Thoracic aorta (tissue), 2 donors: ENCODE measurements at places on chromosomes 6 and 20.

- DNase-seq: no peak
Observed at GRCh38 chr6:46412662-46413061, 78.6 kb downstream of the RCAN2 start.

DNA sequence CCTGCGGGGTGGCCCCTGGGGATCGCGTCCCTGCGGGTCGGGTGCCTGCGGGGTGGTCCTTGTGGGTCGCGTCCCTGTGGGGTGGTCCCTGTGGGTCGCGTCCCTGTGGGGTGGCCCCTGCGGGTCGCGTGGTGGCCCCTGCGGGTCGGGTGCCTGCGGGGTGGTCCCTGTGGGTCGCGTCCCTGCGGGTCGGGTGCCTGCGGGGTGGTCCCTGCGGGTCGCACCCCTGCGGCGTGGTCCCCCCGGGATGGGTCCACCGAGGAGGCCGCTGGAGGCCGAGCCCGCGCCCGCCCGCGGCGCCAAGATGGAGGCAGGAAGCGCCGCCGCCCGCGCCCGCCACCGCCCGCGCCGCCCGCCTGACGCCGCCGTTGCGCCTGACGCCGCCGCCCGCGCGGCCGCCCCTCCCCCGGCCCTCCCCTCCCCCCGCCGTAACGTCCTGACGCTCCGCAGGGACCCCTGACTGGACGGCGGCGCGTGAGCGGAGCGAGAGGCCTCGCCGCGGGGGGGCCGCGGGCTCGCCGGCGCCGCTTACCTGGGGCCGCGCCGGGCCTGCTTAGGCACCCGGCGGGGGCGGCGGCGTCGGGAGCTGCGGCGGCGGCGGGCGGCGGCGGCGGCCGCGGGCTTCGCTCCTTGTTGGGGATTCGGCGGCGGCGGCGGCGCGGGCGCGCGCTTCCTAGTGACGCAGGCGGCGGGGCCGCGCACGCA is at the start of gene GMEB2:
Gene GMEB2 (minus strand): TSS at position 678 of the 705 bp plus-strand sequence. CDS start 7,704 bp downstream, outside the sequence.
- no peak for DNase-seq

- DNase-seq: no peak
Observed at GRCh38 chr6:101079696-101080270, 198.7 kb upstream of the ASCC3 start.

DNA sequence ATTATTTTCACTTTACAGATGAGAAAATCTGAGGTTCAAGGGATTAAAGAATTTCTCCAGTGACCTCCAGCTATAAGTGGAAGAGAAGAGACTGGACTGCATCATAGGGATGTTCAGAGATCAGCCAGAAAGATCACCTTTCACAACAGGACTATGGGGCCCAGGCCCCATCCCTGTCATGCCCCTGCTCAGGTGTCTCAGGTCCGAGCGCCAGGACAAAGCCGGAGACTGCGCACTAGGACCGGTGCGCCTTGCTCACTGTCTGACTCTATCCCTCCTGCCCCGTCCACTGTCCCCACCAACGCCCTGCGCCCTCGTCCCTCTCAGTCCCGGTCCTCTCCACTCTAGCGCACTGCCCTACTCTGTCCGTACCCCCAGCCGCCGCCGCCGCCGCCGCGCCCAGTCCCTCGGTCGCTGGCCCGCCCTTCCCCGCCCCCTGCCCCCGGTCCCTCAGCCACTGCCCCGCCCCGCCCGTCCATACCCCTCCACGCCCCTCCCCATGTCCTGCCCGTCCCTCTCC is 521 bp upstream of the RAD21L1 start:
- DNase-seq: no peak

DNA sequence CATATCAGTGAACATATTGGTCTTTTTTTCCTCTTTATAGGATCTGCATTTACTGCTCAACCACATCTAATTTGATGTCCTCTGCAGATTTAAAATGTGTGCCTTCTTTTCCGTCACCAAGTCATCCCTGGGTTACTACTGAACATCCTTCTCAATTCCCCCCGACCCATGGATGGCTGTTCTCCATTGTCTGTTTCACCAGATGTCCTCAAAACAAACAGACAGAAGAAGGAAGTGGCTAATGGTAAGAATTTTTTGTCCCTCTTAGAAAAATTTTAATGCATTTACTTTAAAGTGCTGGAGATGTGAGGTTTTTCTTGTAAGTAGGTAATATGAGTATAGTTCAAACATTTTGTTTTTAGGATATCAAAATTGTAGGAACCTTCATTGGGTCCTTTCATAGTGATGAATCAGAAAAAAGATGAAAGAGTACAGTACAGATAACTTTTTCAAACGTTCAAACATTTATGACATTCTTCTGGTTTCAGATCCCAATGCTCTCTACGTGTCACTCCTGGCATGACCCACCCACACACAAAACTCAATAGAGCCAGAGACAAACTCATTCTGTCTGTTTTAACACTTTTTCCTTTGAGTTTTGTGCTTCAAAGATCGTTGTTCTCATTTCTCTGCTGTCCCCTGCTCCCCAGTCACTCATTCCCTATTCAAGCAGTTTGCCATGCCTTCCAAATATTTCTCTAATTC is 276.4 kb downstream of the PRL start:
- DNase-seq: no peak

DNA sequence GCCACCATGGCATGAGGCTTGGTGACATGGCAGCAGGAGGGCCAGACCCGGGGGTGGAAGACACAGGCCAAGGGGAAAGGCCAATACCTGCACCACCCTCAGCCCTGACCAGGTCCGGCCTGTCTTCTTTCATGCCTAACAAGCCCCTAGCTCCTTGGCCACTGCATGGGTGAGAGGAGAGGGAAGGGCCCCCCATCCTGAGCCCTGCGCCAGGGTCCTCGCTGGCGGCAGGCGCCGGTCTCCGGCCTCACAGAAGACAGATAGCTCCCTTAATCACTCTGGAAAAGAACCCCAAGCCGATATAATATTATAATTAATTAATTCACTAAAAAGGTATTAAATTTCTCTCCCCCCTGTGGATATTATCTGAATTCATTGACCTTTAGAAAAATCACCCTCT is 41.4 kb downstream of the MDFI start:
- no peak for DNase-seq

GRCh38 chr20:57749131-57749690 is 39.4 kb upstream of the PMEPA1 start:
- DNase-seq: no peak

- DNase-seq: no peak
Observed at GRCh38 chr6:52420668-52421358, 671 bp downstream of the EFHC1 start.

- DNase-seq: no peak
Observed at GRCh38 chr6:20447157-20447556, 45.5 kb downstream of the E2F3 start.

- no peak for DNase-seq
Observed at GRCh38 chr6:139659711-139660110, 285.3 kb upstream of the CITED2 start.

DNA sequence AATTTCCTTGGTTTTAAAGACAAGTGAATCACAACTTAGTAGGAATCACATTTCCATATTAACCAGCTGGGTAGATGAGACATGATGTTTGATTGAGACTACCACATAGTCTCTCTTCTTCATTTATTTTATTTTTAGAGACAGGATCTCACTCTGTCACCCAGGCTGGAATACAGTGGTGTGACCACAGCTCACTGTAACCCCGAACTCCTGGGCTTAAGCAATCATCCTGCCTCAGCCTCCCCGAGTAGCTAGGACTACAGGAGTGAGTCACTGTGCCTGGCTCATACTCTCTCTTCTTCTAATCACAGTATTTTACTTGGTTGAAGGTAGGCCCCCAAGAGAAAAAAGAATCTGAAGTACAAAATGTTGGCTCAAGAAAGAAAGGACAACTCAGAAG is 80.2 kb upstream of the ASF1A start:
- DNase-seq: no peak

DNA sequence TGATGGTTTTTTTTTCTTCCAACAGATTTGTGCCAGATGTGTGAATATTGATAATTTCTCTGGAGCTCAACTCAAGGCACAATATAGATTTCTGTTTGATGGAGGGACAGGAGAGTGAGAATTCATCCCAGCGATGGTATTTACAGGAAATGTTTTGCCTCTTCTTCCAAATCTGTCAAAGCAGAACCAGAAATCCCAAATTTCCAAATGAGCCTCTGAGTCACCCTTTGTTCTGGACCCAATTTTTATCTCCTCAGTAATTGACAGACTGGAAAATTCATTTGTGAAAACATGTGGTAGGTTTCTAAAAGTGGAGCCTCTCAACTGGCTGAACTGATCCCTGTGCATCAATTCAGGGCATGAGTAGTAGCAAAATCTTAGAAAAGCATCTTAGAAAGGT is 223.2 kb upstream of the TSHZ2 start:
- DNase-seq: no peak

DNA sequence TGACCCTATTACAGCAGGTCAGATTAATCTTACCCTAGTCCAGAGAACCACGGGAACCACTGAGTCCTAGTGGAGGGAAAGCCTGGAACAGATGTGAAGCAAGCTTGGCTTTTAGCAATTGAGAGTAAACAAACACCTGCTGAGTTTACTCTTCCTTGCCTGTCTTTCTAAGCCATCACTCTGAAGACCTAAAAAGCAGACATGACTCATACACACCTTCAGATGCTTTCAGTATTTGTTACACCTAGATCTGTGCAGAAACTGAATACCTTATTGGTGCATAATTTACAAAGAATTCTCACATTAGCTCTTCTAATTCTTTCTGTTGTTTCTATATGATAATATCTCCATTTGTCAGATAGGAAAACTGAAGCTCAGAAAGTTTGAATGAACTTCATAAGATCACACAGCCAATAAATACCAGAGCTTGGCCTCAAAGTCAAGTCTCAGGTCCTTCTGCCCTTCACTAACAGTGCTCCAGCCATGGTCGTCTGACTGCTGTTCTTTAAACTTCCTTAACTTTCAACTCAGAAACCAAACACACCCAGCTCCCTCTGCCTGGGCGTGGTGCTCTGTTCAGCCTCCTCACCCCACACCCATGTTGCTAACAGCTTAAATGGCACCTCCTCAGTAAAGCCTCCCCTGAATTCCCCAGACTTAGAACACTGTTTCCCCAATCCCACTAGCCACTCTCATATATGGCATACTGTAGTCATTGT is 8.6 kb upstream of the GABBR1 start:
- no peak for DNase-seq

DNA sequence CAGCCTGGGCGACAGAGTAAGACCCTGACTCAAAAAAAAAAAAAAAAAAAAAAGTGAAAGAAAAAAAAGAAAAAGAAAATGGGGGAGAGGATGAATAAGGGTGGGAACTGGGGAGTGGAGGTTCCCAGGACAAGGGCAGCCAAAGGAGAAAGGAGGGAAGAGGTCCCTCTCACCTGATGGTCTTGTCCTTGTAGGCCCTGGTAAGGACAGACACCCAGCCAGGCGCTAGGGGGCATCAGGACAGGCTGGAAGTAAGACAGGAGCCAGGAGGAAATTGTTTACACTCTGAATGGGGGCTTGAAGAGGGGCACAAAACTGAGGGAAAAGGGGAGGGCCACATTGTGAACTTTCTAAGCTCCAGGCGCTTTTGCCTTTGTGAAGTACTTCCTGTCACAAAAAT is 2.3 kb upstream of the ALDH5A1 start:
- DNase-seq: no peak

DNA sequence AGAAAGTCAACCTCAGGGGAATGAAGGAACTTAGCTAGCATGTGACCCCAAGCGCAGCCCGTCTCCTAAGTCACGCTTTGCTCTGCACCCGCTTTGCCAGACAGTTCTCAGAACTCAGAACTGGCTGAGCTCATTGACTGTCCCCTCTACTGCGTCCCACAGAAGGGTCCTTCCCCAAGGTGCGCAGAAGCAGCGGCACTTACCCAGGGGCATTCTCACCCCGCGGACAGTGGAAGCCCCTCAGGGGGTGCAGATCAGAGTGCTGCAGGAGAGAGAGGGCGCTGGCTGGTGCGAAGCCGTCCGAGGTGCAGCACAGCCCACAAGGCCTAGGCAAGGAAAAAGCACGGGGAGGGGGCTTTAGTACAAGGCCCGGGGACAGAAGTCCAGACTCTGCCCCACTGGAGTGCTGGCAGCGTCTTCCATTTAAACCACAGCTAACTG is 807 bp downstream of the SNHG17 start:
- DNase-seq: no peak

DNA sequence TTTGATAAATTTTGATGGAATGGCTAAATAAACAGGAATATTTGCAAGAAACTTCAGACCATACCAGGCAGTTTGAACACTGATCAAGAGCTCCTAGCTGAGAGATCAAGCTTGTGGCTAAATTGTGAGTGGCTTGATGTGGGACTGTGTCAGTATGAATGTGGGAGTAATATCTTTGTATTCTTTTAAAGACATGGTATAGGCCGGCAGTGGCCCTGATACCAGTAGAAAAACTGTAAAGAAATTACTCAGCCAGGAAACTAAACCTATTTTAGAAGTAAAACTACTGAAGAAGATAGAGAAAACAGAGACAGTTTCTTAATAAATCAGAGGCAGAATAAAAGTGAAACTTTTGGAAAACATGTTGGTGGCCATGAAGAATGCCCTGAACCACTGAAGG is 608.4 kb upstream of the SYNCRIP start:
- DNase-seq: no peak

DNA sequence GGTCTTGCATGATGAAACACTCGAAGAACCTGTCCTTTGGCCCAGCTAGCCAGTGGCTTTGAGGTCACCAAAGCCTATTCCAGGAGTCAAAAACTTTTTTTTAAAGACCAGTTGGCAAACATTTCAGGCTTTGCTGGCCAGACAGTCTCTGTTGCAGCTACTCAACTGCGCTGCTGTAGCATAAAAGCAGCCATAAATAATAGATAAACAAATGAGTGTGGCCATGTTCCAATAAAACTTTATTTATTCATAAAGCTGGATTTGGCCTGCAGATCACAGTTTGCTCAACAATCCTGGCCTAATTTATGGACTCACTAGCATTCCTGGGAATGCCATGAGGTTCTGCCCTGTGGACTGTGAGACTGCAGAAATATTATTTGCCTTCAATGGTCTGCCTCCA is 68.8 kb upstream of the LTV1 start:
- no peak for DNase-seq

DNA sequence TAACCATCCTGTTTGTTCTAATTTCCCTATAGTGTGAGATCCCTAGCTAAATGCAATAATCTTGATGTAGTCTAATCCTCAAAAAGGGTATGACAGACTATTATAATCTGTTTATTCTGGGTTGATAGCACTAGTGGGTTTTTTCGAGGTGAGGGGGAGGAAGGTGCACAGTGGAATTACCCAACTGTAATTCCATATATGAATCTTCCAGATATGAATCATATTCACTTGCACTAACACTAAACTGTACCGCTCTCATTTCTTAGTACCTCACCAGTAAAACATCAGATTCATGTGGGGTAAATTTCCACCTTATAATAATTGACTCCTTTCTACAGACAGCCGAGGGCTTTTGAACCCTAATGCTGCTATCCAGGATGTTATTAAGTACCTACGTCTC is 16.5 kb downstream of the NCOA7 start:
- no peak for DNase-seq

DNA sequence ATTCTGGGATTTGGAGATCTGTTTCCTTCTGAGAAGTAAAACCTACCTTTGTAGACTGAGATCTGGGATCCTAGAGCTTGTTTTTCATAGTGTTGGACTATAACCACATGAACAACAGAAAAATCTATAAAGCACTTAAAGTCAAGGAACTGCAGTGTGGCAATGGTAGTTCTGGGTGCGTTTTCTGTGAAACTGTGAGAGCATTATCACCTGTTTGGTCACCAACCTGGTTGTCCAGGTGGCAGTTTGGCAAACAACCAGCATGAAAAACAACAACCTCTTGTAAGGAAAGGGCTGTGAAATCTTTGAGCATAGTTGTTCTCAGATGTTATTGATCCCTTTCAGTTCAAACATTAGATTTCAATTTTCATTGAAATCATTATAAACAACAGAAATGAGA is 215.8 kb upstream of the CITED2 start:
- DNase-seq: no peak

GRCh38 chr6:136991646-136992045 is 53.1 kb downstream of the IL20RA start:
- DNase-seq: no peak

GRCh38 chr20:8876366-8876765 is 192.5 kb upstream of the PLCB4 start:
- DNase-seq: no peak
